Naive B cell (primary cell): ENCODE measurements at places on chromosomes 13 and 19.

DNA sequence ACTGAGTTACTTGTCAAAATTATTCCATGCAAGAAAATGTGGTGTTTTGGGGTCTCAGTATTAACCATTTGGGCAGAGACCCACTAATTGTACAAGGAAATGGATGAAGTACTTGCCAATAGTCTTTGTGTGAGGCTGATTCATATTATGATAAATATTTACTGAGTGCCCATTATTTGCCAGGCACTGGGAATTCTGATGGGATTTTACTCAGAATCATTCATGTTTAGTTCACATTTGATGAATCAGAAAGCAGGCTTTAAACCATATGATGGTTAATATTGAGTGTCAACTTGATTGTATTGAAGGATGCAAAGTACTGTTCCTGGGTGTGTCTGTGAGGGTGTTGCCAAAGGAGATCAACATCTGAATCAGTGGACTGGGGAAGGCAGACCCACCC, 66.2 kb upstream of the SOX21 start:
- DNase-seq: no peak

- no peak for DNase-seq
Measured at GRCh38 chr13:22108979-22109378, 438.1 kb downstream of the FGF9 start.

- DNase-seq: no peak
Measured at GRCh38 chr13:27022571-27023311, 148.9 kb downstream of the USP12 start.

- no peak for DNase-seq
Measured at GRCh38 chr13:94419304-94419924, 60.1 kb downstream of the DCT start.

DNA sequence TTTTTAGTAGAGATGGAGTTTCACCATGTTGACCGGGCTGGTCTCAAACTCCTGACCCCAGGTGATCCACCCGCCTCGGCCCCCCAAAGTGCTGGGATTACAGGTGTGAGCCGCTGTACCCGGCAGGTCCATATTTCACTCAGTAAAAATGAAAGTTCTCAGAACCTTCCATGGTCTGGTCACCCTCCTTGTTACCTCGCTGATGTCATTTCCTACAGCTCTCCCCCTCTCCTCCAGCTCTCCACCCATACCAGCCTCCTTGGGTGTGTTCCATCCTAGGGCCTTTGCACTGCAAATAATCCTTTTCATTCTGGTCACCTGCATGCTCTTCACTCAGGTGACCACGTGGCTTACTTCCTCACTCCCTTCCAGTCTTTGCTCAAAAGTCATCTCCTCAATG, 78.2 kb upstream of the TNFSF11 start:
- DNase-seq: no peak

DNA sequence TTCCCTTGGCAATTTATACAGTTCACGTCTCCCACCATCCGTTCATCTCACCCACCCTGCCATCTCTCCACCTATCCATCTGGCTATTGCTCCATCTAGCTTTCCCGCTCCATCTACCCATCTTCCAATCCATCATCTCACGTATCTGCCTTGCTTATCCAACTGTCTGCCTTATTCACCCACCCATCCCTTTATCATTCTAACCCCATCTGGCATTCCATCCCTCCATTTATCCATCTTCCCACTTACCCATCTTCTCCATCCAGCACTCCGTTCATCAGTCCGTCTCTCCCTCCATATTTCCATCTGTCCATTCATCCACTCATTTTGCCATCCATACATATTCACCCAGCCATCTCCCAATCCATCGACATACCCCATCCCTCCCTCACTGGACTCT, 10.0 kb downstream of the RPS16 start:
- no peak for DNase-seq

DNA sequence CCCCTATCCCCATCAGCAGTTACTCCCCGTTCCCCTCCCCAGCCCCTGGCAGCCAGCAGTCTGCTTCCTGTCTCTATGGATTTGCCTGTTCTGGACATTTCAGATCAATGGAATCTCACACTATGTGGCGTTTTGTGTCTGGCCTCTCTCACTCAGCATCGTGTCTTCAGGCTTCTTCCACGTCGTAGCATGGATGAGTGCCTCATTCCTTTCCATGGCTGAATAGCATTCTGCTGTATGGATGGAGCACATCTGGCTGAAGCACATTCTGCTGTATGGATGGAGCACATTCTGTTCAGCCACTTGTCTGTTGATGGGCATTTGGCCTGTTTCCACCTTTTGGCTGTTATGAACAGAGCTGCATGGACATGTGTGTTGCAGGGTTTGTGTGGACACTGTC, 29.5 kb downstream of the CRTC1 start:
- no peak for DNase-seq

DNA sequence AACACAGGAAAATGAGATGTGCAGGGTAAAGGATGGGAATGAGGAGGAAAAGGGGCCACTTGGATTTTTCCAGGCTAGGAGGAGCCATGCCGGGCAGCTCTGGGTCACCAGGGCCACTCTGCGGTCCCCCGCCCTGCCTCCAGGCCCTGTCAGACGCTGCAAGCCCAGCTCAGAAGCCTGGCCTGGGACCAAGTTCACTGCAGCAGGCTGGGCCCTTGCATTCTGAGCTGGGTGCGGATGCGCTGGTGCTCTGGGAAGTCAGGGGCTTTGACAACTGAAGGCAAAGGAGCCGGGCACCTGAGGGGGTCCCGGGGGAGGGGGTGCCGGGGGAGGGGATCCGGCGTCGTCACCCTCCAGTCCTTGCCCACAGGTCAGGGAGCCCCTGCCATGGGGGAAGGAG, 77.5 kb downstream of the WTIP start:
- DNase-seq: no peak

- no peak for DNase-seq
Measured at GRCh38 chr19:1274081-1274851, 1.1 kb upstream of the FAM174C start.

DNA sequence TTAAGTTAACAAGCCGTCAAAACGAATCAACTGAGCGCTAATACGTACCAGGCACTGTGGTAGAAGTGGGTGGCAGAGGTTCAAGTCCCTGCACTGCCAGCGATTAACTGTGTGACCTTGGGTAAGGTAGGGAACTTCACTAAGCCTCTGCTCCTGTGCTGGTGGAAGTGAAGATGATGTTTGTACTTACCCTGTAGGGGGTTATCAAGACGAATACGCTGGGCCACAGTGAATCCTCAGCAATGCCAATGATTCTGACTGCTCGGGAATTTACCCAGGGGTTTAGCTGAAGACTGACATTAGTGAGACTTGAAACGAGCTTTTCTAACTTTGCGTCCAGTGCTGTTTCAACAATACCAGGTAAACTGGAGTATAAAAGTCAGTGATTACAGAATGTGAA, 305.3 kb downstream of the FGF9 start:
- no peak for DNase-seq

- DNase-seq: no peak
Measured at GRCh38 chr13:61486496-61486895, 70.8 kb upstream of the PCDH20 start.

GRCh38 chr19:6527893-6528543, 2.8 kb upstream of the TNFSF9 start:
- DNase-seq: no peak

DNA sequence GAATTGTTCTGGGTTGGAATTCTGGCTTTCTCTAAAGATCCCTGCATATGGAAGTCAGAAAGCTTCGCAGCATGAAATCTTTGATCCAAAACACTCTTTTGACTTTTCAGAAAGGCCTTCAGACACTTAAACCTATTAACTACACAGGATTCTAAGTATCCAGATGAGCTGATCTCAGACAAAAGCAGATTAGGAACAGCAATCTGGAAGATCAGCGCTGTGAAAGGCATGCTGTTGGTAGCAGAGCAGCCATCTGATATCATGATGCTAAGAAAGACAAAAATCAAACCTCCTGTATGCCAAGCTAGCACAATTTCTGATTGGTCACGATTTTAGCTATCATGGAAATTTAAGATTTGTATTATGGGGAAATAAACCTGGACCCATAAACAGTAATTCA, 589.9 kb downstream of the GPC5 start:
- no peak for DNase-seq

GRCh38 chr19:35037716-35038622, 3.6 kb upstream of the HPN start:
- no peak for DNase-seq

GRCh38 chr19:645912-646778, 6.5 kb downstream of the FGF22 start:
- DNase-seq: no peak

- DNase-seq: no peak
Measured at GRCh38 chr19:48094855-48095203, 15.8 kb downstream of the PLA2G4C start.

DNA sequence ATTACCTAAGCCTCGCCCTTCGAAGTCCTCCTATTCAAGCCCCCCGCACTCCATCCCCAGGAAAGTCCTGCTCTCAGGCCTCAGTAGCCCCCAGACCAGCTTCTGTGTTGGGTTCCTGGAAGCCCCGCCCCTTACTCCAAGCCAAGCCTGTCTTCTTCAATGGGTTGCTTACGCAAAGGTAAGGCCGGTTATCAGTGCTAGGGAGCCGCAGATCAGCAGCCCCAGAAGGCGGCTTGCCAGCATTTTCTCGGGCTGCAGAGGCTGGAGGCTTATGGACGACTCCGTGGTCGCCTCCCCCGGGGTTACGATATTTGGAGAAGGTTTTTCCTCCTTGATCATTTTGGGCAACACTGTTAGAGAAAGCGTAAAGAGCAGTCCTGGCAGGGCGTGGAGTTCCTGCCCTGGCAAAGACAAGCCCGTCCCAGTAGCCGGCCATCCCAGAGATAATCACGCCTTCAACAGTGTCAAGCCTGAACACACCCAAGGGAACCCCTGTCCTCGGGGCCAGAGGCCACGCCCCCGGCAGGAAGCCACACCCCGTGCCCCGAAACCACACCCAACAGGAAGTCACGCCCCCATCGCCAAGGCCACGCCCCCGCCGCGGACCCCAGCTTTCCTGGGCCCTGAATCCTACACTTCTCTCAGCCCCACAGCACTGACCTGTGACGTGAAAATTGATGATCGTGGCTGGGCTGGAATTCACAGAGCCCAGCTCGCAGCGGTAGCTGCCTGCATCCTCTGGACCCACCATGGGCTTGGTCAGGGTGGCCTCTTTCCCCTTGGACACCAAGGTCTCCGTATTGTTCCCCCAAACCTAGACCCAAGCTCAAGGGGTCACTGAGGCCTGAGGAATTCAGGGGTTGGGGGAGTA, 954 bp upstream of the RASIP1 start:
- no peak for DNase-seq

GRCh38 chr13:35179494-35179893, 237.4 kb downstream of the NBEA start:
- DNase-seq: no peak
